SK-N-DZ (cell line): ENCODE measurements at places on chromosomes 6 and 20.

DNA sequence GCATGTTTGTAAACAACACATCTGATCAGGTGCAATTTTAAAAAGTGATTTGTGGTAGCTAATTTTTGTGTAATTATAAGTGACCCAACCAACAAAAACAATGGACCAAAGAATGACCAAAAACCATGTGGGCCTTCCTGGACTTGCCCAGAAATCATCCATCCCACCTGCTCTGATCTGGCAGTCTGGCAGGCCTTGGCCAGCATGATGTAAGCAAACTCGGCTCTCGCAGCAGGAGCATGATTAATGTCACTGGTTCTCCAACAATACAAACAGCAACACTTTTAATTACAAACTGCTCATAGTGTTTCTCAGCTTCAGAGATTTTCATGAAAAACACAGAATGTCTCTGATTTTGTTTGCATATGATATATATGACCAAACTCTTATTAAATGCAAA is 16.1 kb downstream of the TP53INP2 start:
- DNase-seq: no peak

DNA sequence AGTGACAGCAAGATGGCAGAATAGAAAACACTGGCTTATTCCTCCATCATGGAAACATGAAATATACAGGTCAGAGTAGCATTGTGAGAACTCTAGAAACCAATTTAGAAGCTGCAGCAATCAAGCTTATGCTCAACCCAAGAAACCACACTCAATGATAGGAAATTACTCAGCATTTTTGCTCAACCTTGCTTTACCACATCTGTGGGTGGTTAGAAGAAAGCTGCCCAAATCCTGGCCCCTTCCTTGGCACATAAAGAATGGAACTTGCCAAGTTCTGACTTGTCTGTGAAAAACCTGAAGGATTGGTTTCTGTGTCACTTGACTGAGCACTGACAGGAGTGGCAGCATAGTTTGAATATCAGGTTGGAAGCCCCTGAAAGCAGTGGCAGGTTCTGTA is 108.0 kb upstream of the MOCS1 start:
- no peak for DNase-seq

- no peak for DNase-seq
These were observed 38.4 kb upstream of the FNDC1 start for GRCh38 chr6:159130846-159131245.

DNA sequence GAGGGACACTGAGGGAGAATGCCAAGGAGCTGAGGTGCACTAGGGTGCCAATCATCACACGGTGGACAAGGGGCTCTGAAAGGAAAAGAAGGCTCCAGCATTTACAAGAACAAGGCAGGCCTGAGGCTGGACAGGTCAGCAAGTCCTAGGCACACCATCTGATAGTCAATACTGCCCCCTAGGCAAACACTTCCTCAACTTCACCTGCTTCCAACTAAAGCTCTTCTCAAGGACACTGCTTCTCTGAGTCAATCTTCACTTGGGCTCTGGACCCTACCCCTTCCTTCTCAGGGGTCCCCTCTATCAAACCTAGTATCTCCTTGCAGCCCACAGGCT is 37.7 kb upstream of the SLC4A11 start:
- DNase-seq: no peak

- DNase-seq: no peak
These were observed 332.7 kb downstream of the CENPW start for GRCh38 chr6:126672649-126673048.

- DNase-seq: no peak
These were observed 613.8 kb downstream of the TFAP2B start for GRCh38 chr6:51432481-51432880.

DNA sequence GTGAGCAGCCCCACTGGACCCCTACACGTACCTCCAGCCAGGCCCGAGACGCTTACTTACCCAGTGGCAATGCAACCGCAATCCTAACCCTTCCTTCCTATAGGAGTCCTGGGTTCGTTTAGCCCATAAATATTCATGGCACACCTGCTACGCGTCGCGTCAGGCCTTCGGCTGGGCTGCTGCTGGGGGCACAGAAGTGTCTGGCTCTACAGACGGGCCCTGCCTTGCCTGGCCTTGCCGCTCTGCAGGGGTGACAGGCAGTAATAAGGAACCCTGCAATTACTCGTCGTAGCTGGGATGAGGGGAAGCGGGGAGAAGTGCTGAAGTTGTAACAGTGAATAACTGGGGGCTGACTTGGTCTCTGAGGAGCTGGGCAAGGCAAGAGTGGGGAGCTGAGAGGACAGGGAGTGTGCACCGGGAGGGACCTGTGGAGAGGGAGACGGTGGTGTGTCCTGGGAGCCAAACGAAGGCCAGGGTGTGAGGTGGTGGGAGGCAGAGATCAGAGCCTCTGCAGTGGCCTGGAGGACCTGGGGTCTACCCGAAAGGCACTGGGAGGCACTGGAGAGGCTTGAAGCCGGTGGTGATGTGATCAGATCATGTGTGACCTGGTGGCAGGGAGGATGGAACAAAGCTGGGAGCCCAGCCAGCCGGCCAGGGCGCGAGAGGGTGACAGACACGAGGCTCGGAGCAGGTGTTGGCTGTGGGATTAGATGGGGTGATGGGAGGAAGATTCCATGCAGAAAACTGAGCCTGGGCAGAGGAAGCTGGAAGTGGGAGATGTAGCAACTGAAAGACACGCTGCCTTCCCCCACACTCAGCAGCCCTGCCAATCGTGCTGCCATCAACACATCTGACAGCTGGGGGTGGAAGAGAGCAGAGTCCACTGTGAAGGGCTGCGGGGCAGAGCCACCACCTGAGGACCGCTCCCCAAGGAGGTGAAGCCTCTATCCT is 36.4 kb downstream of the PSMG4 start:
- no peak for DNase-seq

GRCh38 chr20:36434383-36434782 is 106.9 kb upstream of the MYL9 start:
- no peak for DNase-seq

GRCh38 chr6:97885325-97885724 is 602.3 kb upstream of the MMS22L start:
- peak; percentile 53 for DNase-seq

DNA sequence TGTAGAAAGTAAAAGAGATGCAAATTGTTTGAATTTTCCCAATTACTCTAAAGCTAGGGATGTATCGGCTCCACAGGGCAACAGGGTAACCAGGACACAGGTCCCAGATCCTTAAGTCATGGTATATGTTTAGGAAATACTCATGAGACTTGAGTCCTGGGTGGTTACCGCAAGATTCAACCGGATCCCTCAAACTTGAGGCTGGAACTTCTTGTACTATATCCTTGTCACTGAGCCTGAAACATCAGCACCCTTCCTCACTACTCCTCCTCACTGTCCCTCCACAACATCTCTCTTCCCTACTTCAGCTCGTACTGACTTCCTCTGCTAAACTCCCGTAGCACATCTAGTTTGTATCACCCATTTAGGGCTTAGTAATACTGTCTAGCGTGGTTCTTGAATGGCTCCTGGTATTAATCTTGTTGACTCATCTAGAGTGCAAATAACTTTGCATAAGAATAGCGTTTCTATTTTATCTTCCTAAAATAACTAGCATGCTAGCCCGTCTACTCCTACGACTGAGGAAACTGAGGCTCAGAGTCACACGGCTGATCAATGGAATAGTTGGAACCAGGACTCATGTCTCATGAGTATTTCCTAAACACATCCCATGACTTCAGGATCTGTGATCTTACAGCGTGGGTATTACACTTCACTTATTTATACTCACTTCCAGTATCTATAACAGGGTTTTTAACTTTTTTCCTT is 72.1 kb downstream of the FILIP1 start:
- no peak for DNase-seq

- DNase-seq: no peak
These were observed 98.2 kb downstream of the CAP2 start for GRCh38 chr6:17491416-17492142.

- DNase-seq: no peak
These were observed 44.8 kb upstream of the ENPP1 start for GRCh38 chr6:131762984-131763383.

DNA sequence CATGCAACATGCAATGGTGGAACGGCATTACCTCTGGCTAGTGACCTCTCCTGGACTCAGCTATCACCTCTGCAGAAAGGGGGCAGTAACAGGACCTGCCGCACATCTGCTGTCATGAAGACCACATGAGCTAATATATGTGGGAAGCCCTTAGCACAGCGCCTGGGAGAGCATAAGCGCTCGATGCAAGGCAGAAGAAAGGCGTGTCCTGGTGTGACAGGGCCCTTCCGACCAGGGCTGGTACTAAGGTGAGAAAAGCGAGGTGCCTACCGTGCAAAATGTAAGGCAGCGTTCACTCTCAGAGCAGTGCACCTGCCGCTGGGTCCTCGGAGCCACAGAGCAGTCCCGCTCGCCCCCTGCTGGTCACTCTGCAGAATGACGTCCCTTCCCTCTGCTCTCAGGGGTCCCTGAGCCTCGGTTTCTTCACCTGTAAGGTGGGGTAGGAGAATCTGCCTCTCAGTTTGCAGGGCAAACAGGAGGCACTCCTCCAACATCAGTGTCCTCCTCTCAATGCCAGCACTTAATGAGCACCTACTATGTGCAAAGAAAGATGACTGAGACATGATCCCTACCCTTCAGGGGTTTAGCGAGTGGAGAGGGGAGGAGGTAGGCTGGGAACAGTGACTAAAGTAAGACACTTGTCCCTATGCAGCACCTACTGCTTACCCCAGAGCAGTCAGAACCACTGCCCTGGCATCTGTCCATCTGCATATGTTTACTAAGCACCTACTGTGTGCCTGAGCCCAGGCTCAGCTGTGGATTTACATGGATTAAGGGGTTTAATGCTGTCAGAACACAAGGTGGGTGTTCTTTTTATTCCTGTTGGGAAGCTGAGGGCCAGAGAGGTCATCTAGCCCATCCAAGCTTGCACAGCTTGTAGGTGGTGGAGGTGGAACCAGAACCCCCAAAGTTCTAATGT is 41.1 kb upstream of the PTGIS start:
- peak; percentile 82 for DNase-seq

GRCh38 chr20:49872056-49872455 is 43.3 kb downstream of the SPATA2 start:
- no peak for DNase-seq

DNA sequence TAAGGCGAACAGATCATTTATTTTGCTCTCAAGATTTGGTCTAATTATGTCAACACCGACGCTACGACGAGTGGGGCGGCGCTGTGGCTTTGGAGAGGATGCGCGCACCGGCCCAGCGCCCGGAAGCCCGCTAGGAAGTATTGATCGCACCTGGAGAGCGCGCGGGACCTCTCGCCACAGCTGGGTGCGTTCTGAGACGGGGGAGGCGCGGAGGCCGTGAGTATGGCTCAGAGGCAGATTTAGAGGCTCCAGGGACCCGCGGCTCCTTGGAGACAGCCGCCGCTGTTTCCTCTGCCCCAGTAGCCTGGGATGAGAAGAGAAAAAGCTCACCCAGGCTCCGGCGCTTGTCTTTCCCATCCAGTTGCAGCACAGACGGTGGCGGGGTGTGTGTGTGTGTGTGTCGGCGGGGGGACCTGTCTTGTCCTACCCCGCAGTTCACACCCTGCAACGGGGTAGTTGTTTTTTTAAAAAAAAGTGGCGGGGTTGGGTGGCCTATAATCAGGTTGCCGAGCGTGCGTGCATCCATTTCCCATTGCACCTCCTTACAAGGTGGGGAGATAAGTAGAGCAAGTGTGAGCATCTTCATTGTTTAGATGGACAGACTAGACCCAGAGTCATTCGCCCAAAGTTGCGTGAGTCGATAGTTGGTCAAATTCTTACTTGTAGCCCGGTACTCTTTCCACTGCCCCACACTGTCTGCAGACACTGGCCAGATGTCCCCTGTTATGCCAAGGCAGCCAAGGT is 11.2 kb downstream of the TFAP2D start:
- no peak for DNase-seq

DNA sequence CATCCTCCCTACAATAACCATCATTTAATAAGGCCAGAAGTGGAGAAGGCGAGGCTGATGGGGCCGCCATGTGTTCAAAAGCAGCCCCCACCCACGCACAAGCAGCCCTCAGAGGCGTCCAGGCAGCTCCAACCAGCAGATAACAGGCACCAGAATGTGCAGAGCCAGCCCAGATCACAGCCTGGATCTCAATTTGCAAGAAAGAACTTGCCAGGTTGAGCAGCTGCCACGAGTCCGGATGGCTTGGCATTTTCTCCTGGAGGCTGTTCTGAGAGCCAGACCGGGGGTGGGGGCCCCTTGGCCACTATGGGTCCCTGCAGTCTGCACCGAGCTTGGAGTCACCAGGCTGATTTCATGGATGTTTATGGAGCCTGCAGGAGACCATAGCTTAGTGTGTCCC is 338.1 kb downstream of the PREX1 start:
- DNase-seq: no peak

DNA sequence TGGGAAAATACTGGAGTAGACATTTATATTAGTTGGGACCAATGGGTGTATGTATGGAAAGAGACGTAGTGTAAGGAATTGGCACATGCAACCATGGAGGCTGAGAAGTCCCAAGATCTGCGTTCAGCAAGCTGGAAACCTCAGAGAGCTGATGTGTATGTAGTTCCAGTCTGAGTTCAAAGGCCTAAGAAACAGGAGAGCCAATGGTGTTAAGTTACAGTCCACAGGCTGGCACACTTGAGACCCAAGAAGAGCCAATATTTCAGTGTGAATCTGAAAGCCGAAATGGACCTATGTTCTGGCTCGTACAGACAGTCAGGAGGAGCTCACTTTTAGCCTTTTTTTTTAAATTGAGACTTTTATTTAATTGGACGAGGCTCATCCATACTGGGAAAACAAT is 244.2 kb downstream of the CDKAL1 start:
- no peak for DNase-seq
